ENCODE measurements at places on chromosomes 5 and 9.

DNA sequence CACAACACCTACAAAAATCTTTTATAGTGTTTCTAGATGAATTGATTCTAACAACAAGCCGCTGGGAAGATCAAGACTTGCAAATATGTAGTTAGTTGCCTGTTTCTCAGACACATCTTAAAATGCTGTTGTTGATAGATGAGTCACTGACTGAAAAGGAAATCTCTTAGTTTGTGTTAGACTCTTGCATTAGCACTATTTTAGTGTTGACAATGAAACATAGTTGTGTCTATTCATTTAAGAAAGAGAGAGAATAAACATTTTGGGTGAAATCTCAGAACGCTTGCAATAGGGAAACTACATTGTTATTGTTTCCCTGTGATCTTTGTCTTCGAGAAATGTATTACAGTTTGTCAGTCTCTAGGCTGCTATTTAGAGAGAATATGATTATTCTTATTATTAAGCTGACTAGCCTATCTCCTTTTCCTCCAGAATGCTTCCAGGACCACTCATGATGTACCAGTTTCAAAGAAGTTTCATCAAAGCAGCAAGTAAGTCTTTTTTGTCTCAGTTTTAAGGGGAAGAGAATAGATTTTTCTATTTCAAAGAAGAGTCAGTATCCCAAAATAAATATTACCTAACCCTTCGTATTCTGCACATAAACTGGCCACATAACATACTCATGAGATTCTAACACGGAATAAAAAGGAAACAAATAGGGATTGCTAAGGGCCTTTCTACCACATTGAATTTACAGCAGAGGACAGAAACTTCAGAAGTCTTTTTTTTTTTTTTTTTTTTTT, 285.6 kb downstream of the ARHGAP26 start:
- no peak for DNase-seq

DNA sequence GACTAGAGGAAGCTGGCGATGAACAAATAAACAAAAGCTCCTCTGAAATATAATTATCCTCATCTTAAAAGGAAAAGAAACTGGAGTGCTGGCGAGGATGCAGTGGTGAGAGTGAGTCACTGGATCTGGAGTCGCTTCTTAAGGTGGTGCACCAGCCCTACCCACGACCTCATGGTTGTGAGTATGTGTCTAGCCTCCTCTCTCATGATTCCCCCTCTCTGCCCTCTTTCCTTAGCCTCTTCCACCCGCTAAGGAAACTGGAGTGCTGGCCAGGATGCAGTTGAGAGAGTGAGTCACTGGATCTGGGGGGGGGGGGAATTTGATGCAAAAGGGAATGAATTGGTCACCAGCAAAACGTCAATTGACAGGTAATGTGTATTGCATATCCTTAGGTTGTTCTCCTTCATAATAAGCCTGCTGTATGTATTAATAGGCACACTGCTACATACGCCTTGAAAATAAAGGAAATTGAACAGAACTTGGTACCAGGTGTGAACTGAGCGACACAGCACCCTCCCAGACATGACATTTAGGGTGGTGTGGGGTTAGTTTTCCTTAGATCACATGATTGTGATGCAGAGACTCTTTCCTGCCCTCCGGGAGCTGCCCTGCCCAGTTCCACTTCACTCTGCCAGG, 36.3 kb upstream of the EBF1 start:
- DNase-seq, result no peak

GRCh38 chr5:130365956-130366355, 461.7 kb downstream of the CHSY3 start:
- no peak for DNase-seq

DNA sequence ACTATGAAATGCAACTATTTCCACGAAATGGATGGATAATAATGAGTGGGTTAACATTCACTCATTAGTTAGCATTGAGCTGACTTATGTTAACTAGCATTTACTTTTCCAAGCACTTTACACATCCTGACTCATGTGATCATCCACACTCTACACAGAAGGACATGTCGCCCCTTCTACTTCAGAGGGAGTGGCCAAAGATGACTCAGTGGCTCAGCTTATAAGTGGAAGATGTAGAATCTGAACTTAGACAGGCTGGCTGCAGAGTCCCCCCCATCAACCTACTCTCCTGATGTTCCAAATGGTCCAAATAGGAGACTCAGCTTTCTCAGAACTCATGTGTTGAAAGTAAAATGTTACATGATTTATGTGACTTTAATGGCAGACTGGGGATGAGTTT, 146.0 kb downstream of the ADCY2 start:
- DNase-seq, result no peak

- DNase-seq, result peak; percentile 8
Observed at GRCh38 chr5:112109331-112110007, 309.6 kb downstream of the EPB41L4A start.

DNA sequence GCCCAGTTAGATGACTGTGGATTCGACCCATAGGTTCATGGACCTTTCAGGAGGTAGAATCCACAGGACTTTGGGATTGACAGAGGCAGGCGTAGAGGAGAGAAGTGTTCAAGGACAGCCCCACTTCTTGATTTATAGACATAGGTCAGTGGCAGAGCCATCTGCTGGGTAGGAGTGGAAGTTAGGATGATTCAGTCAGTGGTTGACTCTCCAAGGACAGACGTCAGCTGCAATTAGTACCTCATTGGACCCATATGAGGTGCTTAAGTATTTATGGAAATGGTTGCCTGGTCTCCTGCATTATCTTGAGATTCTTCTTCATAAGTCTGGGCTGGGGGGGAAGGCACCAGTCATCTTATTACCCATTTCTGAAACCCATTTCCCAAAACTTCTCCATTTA, 70.9 kb downstream of the SH3RF2 start:
- DNase-seq, result peak; percentile 26

DNA sequence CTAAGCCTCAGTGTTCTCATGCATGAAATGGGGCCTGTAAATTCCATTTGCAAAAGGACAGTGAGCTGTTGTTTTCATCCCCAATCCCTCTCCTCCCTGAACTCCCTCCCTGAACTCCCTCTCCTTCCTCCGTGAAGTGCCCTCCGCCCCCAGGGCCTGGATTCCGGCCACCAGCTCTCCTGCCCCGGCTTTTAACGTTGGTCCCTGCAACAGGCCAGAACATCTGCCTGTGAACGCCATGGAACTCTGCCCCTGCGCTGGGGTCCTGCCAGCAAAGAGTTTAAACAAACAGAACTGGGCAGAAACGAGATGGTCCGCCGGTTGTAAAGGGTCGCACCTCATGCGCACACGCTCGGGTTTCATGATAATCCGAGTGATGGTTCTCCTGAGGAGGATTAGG, 62.4 kb downstream of the SMIM23 start:
- no peak for DNase-seq

GRCh38 chr5:167792514-167792913, 498.9 kb upstream of the WWC1 start:
- DNase-seq, result no peak

DNA sequence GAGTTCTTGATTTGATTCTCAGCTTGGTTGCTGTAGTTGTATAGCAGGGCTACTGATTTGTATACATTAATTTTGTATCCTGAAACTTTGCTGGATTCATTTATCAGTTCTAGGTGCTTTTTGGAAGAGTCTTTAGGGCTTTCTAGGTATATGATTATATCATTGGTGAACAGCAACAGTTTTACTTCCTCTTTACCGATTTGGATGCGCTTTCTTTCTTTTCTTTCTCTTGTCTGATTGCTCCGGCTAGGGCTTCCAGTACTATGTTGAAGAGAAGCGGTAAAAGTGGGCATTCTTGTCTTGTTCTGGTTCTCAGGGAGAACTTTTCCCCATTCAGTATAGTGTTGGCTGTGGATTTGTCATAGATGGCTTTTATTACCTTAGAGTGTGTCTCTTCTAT, 158.9 kb downstream of the SAXO1 start:
- DNase-seq, result no peak

- DNase-seq, result no peak
Observed at GRCh38 chr9:98120476-98120875, 1.5 kb upstream of the TRIM14 start.

DNA sequence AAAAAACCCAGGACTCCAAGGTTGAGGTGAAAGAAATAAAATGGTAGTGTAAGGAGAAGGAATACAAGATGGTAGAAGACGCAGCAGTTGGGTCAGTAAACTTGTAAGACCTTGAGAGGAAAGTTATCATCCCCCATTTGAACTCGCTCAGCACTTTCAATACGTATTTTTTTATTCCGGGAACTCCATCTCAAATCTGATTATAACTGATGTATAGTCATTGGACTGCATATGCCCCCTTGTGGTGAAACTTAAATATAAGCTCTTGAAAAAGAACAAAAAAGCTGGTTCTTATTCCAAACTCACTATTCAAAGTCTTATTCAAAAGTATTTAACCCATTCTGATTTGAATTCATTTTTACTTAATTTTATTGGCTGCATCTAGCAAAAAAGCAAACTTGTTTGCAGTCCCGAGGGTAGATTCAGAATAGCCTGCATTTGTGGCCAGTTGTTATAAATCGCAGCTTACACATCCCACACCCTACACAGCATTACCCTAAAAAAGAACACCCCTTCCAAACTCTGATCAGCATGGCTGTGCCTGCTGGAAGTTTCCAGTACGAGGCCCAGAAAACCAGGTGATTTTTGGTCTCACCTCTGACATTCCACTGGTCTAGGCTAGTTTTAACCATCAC, 118.0 kb downstream of the ESM1 start:
- DNase-seq, result peak; percentile 58

GRCh38 chr9:130974697-130975096, 34.3 kb upstream of the LAMC3 start:
- no peak for DNase-seq

DNA sequence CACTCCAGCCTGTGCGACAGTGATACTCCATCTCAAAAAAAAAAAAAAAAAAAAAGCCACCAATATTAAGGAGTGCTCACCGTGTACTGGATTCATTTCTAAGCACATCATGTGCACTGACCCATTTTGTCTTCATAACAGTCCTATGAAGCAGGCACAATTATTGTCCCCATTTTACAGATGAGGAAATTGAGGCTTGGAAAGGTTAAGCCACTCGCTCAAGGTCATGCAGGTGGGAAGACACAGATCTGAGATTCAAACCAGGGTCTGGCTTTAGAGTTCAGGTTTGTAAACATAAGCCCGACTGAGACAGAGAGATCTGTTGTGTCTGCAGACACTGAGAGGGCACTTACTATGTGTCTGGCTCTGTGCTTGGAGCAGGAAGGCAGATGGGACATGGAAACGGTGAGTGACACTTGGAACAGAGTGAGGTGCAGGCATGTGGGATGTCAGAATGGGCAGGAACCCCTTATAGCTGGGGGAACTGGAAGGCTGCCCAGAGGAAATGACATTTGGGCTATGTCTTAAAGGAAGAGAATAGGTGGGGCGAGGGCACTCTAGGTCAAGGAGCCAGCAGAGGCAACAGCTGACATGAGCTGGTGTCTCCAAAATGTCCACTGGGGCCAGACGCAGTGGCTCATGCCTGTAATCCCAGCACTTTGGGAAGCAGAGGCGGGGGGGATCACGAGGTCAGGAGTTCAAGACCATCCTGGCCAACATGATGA, 69.9 kb downstream of the STK10 start:
- DNase-seq, result no peak

GRCh38 chr5:41656597-41656996, 146.2 kb upstream of the PLCXD3 start:
- no peak for DNase-seq

GRCh38 chr9:121963528-121963995, 129.5 kb downstream of the TTLL11 start:
- peak; percentile 41 for DNase-seq

DNA sequence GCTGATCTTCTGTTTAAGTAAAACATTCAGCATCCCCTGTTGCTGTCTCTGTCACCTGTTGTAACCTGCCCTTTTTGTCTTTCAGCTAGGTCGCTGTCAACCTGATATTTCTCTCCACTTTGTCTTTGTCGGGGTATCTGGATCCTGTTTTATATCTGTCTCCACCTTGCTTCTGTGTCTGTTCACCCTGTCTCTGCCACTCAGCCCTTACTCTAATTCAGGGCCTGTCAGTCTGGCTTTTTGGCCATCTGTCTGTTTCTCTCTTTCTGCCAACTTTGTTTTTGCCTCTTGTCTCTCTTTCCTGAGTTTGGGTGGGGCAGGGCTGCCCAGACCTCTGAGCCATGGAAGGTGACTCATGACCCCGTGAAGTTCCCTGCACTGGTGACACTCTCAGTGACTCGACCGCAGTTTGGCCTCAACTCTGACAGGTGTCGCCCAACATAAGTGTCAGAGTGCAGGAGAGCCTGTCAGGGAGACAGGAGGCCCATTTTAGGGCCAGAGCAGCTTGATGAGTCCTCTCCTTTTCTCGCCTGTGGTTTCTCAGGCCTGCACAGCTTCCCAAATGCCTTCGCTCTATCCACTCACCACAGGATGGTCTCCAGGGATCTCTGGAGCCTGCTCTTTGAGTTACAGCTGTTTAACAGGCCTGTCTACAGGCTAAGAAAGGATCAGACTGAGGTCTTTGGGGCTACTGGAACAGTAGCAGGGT, 868 bp downstream of the ZBTB43 start:
- DNase-seq, result peak; percentile 62

- no peak for DNase-seq
Observed at GRCh38 chr9:108861464-108861863, 602 bp upstream of the ACTL7A start.

DNA sequence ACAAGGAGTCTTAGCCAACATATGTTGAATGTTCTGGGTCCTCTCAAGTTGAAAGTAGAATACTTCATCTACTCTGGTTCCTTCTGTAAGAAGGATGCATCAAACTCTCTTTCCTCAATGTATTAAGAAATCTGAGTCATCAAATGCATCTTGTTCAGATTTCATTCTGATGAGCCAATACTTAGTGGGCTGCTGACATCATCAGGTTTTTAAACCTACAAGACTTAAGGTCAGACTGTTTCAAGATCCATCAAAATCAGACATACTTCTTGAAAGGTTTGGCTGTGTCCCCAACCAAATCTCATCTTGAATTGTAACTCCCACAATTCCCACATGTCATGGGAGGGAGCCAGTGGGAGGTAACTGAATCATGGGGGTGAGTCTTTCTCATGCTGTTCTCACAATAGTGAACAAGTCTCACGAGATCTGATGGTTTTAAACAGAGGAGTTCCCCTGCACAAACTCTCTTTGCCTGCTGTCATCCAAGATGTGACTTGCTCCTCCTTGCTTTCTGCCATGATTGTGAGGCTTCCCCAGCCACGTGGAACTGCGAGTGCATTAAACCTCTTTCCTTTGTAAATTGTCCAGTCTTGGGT, 168.8 kb downstream of the RAPGEF6 start:
- no peak for DNase-seq

DNA sequence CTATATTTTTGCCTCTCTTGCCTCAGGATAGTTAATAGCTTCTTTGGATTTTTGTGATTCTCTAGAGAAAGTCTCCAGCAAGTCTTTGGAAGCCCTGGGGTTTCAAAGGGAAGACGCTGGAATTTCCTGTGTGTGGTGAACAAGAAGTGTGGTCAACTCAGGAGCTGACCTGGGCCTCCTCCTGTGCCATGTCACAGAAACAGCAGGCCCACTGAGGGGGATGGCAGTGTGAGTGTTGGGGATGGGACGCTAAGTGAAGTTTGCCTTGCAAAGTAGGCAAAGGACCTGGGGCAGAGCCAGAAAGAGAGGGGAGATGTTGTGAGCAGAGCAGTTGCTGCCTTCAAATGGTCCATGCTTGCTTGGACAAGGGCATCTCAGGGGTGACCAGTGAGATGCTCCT, 226.3 kb downstream of the DMRT2 start:
- DNase-seq, result no peak

- DNase-seq, result peak; percentile 38
Observed at GRCh38 chr9:96450613-96451528, 902 bp downstream of the HABP4 start.

GRCh38 chr5:158390577-158390976, 531.6 kb upstream of the CLINT1 start:
- no peak for DNase-seq

- no peak for DNase-seq
Observed at GRCh38 chr9:121478816-121479676, 20.6 kb downstream of the GGTA1 start.

All from KBM-7 (cell line).